ENCODE measurements at places on chromosomes 2 and 18. TPM values are rescaled to one million over a fixed set of nuclear protein-coding genes. Genes with fewer than 3 reads are reported as not detected.

DNA sequence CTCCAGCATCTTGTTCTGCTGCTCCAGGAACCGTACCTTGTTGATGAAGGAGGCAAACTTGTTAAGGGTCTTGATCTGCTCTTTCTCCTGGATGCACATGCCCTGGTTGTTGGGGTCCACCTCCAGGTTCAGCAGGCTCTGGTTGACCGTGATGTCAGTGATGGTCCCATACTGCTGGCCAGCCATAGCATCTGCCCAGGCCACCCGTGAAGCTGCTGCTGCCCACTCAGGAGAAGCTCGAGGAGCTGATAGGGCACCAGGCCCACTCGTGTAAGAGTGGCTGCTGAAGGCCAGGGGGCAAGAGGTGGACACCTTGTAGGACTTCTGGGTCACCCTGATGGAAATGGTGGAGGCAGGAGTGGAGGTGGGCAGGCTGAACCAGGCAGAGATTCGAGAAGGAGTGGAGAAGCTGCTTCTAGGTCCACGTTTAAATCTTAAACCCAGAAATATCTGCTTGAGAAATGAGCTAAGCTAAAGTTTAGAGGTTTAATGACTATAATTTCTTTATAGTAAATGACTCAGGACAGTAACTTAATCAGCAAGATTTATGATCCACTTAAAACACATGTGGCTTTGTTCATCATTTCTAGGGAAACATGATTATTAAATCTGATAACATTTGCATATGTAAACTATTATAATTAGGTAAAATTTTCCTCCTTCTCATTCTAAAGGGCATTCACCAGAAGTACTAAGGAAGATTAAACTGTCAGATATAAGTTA lies 358.7 kb upstream of the SETBP1 start:
- DNase-seq, result no peak

DNA sequence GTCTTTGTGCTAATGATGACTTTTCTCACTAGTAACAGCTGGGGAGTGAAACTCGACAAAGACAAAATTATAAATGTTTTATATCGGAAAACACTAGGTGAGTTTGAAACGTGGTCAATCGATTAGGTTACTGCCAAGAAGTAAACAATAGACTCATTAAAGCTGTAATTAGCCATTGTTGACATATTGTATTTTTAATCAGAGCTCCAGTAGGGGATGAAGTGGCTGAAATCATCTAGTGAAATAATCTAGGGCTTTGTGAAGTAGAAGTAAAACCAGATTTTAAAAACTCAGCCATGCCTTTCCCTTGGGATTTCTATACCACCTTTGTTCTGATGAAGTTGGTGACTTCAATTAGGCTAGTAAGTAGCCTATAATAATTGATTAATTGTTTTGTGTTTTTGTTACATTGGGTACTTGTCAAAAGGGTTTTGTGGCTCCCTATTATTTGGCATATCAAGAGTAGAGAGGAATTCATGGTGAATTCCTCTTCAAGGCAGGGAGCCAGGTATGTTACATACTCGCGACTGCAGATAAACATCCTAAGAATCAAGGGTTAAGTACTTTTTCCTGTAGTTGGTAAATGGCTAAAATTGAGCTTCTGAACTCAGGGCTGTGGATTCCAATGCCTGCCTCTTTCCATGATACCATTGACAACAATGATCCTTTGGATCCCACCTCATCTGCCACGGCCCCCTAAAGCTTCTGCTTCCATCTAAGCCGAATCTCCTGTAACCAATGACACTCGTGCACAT lies 31.6 kb downstream of the RAB27B start:
- no peak for DNase-seq

DNA sequence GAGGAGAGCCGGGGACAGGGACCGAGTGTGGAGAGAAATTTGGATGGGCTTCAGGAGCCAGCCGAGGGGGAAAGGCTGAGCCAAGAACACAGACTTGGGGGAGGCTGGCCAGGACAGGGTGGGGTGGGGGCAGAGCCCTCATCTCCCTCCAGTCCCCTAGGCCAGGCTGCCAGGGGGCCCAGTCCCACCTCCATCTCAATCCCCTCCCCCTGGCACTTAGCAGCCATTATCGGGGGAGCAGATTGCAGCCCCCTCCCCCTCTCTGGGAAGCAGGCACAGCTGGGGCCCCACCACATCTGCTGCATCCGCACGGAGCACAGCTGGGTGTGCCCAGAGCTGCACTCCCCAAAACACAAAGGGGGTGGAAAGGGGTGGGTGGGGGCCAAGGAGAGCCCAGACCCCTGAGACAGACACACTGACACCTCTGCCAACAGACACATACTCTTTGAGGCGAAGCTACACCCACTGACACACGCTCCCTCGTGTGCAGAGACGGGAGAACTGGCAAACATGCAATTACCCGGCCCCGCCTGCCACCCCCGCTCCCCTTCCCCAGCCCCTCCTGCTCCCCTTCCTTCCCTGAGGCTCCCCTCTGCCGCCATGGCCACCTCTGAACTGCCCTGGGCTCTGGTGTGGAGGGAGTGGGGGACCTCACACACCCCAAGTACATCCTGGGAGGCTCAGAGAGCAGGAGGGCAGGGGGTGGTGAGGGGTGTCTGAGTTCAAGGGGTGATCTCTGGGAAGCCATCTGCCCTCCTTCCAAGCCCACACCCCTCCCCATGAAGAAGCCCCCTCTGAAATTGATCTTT lies 5.1 kb upstream of the ASIC4 start:
- DNase-seq, result no peak

- DNase-seq, result no peak
Observed at GRCh38 chr18:54030434-54030833, 194.0 kb downstream of the MBD2 start.

GRCh38 chr2:230692760-230693159 lies 19.9 kb upstream of the CAB39 start:
- no peak for DNase-seq

DNA sequence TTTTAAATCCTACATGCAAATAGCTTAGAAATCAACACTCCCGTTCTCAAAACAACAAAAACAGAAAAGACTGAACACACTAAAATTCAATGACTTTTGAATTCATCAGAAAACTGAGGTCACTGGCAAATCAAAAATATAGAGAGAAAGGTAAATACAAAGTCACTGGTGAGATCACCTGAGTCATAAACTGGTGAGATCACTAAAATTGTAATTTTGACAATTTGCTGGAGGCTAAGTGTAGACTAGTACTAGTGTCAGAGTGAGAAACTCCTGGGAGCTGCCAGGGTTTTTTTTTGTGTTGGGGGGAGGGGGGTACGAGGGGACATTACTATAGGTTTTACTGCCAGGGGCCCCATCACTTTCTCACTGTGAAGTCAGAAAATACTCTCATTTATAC lies 1876.0 kb upstream of the CELF4 start:
- no peak for DNase-seq

- no peak for DNase-seq
Observed at GRCh38 chr18:63892566-63892965, 5.1 kb downstream of the SERPINB2 start.

DNA sequence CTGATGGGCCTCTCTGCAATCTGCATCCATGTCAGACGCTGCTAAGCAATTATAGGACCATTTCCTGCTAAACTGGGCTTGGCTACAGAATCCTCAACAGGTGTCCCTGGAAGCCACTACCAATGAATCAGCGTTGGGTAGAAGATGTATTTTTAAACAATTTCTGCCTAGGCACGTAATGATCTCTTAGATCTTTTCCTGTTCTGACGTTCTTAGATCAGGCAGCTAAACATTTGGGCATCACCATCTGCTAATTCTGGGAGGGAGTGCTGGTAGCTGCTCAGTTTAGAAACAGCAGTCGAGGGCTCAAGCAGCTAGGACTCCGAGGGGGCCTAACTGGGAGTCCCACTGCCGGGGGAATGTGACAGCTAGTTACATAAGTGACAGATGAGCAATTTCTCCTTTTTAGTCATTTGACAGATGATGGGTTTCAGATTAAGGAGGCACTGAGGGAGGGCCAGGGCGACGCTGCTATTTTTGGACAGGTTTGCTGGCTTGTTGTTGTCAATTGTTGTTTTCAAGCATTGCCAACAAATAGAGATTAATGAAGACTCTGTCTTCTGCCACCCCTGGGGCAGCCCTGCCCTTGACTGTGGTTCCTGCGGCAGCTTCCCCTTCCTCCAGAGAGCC lies 92.7 kb downstream of the MRO start:
- DNase-seq, result no peak

DNA sequence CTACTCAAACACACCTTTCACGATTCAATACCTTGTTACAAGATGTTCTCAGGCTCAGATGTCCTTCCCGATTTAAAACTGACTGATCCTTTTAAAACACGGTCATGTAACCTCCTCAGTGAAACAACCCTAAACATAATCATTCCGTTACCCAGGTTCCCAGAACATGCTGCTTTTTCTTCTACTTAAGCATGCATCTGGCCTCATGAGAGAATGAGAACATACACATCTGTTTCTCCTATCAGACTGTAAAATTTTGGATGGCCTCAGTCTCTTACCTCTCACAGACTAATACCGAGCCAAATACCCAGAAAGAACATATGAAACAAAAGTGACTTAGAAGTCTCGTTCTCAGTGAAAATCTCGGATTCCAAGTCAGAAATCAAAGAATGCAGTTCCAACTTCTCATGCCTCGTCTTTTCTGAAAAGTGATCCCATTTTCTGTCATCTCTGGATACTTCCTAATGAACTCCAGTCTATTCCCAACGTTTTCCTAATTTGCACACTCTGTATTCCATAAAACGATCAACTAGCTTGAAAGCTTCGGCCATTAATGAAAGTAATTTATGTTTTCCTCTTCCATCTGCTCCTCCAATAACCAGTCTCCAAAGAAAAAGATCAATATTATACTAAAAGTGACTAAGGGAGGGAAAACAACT lies 919 bp downstream of the SF3B1 start:
- DNase-seq, result no peak

GCA gene
- total RNA-seq, result 20.6 TPM

TTN gene
- 0.12 TPM for total RNA-seq

C2orf80 gene
- total RNA-seq, result not detected

POTEC gene
- not detected for total RNA-seq

SERPINB7 gene
- total RNA-seq, result 7.5 TPM
